ENCODE measurements at places on chromosomes 6 and 20.

GRCh38 chr6:6547110-6547879, 41.2 kb upstream of the LY86 start:
- peak; percentile 78 for DNase-seq

DNA sequence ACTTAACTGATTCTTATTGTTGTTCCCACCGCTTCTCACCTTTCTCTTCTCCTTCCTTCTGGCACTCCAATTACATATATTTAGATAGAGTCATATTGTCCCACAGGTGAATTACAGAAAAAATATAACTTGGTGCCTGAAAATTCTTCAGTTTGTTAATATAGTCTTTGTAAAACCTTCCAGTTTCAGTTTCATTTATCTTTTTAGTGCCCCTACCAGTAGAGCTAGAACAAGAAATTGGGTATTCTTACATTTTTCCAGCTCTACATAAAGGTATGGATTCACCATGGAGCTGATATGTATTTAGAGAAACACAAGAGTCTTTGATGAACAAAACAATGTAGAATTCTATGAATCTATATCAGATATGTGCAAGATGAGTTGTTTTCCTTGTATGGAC, 10.7 kb downstream of the MANEA start:
- no peak for DNase-seq

- no peak for DNase-seq
Observed at GRCh38 chr6:18412068-18412467, 24.9 kb downstream of the RNF144B start.

- DNase-seq, result peak; percentile 87
Observed at GRCh38 chr6:149028767-149029405, 282.1 kb downstream of the UST start.

GRCh38 chr20:35326021-35326739, 34.0 kb upstream of the FAM83C start:
- DNase-seq, result no peak

- DNase-seq, result no peak
Observed at GRCh38 chr20:21981597-21982344, 276.3 kb downstream of the PAX1 start.

DNA sequence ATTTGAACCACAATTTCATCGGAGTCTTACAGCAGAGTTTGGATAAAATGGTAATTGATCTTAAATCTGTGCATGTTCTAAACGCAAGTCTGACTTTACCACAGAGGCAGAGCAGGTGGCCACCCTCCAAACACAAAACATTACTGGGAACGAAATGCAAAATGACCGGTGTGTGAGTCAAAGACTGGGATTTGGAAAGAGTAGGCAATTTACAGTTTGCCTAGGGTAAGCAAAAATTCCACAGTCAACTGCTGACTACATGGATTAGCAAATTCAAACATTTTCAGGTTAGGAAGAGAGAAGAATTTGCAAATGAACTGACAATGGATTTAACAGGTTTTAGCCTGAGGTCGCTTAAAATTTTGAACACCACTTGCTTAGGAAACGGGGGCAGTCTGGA, 444.4 kb downstream of the HDGFL1 start:
- DNase-seq, result no peak
